ENCODE measurements at places on chromosomes 6 and 20.
A peak's percentile ranks its signal among the peaks of the same experiment; 100 is the strongest.

DNA sequence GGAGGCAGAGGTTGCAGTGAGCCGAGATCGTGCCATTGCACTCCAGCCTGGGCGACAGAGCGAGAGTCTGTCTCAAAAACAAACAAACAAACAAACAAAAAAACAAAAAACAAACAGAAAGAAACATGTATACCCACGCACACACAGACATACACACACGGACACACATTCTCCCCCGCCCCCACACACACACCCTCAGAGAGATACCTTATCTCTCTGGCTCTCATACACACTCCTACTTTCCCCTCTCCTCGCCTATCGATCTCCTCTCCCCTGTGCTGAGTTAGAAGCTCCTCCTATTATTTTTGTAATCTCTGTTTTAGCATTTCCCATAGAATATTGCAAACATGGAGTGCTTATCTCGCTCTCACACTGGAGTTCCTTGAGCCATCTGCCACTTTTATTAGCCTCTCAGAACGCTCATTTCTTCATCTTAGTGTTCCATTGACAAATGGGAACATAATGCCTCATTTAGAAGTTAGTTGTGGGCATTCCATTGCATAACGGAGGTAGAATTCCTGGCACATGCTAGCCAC lies 144.2 kb upstream of the CITED2 start:
- no peak for DNase-seq

GRCh38 chr6:136150961-136151360 lies 99.2 kb downstream of the MTFR2 start:
- DNase-seq: peak; percentile 3

GRCh38 chr6:26474439-26474881 lies 16.7 kb downstream of the BTN2A1 start:
- no peak for DNase-seq

DNA sequence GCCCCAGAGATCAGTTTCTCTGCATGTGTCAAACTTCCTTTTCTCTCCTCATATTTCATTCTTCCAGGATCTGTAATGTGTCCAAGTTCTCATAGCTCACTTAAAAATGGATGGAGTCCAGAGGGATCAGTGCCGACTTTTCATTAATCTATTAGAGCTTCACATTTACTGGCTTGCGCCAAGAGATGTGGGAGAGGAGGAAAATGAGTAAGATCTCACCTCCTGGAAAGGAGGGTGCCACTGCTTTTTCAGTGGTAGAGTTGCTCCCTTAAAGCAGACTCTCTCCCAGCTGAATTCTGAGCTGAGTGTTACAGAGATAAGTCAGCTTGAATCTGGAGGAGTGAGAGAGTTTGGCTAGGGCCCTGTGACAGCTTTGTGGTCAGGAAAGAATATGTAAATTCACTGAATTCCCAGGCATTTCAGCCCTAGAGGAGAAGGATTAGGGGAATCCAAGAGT lies 175.9 kb downstream of the SOX4 start:
- no peak for DNase-seq

DNA sequence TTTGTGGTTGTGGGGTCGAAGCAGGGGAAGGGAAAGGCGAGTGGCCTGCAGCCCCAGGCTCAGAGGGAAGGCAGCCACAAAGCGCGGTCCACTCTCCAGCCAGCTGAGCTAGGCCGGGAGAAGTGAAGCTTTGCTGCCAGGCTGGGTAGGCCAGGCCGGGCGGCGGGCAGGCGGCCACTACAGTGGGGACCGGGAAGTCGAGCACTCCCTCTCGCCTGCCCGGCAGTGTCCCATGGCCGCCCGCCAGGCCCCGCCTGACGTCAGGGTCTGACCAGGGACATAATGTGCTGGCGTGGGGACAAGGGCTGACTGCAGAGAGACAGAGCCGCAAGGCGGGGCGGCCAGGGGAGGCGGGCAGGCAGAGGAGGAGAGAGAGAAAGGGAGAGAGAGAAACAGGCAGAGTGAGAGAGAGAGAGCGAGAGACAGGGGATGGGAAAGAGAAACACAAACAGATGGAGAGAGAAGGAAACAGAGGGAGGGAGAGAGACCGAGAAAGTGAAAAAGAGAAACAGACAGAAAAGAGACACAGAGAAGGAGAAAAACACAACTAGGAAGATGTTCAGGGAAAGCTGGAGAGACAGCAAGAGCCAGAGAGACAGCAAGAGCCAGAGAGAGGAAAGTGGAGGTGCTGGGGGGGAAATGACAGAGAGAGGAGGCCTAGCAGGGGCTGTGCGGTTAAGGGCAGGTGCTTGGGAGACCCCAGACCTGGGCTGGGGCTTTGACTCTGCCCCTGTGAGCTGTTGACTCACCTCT lies 94.5 kb upstream of the PTPN1 start:
- no peak for DNase-seq

DNA sequence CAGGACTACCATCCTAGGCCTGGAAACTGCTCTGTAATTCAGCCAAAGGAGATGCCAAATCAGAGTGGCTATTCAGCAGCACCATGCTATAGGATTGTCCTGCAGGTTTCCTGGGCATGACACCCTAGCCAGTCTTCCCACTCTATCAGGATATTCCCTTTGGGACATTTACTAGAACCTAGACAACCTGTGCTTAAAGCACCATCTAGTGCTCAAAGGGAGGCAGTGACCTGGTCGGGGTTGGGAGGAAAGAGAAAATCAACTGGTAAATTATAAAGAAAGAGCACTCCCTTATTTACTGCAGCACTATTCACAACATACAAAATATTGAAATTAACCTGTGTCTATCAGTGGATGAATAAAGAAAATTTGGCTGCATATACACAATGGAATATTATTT lies 67.2 kb upstream of the SMLR1 start:
- no peak for DNase-seq

GRCh38 chr6:4774296-4774695 lies 1.9 kb upstream of the CDYL start:
- DNase-seq: no peak

- DNase-seq: peak; percentile 46
Measured at GRCh38 chr6:154258064-154258757, 98.4 kb downstream of the IPCEF1 start.

- no peak for DNase-seq
Measured at GRCh38 chr20:13784271-13784892, 337 bp downstream of the ESF1 start.

DNA sequence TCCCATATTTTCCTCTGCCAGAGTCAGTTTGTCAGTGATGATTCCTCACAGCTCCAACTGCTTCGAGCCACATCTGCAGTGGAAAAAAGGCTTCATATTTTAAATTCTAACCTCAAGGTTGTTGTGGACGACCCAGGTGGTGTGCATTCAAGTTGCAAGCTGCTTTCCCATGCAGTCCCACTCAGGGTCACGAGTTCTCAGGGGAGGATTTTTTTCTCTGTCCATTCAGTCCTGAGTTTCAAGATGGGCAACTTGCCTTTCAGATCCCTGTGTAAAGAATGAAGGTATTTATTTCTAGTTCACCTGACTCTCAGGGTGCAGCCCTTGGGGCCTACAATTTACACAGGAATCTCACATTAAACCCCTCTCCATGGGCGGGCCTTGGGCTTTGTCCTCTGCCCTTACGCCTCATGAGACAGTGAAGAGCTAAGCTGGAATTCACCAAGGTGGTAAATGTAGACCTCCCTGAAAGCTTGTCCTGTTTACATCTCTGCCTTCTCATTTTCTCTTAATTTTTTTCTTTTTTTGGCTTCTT lies 65.9 kb downstream of the TPD52L1 start:
- no peak for DNase-seq

- no peak for DNase-seq
Measured at GRCh38 chr6:6058054-6058444, 51.3 kb upstream of the NRN1 start.

DNA sequence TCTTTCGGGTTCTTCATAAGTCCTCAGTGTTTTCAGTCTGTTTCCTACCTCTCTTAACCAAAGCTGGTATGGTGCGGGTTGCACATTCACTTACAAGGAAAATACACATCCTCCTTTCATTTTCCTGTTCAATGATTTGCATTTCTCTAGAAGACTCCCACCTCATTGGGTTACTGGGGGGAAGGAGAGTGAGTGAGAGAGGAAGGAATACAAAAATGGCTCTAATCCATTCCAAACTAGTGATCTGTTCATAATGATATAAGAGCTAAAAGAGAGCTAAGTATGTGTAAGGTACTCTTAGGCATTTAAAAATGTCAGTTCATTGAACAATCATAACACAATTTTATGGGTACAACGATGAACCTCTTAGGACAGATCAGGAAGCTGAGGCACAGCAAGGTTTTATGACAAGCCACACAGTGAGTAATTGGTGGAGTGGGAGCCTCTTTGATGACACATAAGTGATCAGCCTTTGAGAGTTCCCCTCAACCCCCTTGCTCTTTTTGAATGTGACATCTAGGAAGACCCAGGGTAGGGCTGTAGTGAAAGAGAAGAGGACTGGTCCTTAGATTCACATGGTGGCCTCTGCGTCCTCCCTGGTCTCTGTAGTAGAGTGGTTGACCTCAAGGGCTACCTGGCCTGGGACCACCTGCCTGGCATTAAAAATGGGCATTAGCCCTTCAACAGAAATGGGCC lies 328.4 kb upstream of the SOX4 start:
- DNase-seq: no peak

DNA sequence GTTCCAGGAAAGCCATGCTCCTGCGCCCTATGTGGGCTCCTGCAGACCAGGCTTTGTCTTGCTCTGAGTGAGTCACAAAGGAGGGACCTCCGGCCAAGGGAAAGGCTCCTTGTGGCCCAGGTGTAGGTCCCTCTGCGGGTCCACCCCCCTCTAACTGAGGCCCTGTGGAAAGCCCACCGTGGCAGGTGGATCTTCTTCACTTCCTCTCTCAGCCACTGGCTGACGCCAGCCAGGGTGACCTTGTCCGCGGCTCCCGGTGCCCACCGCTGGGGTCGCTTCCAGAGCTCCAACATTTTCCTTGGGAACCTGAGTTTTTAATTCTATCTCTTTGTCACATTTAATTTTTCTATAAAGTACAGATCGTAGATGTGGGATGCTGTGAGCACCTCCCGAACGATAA lies 54.1 kb downstream of the SMOC2 start:
- DNase-seq: no peak

DNA sequence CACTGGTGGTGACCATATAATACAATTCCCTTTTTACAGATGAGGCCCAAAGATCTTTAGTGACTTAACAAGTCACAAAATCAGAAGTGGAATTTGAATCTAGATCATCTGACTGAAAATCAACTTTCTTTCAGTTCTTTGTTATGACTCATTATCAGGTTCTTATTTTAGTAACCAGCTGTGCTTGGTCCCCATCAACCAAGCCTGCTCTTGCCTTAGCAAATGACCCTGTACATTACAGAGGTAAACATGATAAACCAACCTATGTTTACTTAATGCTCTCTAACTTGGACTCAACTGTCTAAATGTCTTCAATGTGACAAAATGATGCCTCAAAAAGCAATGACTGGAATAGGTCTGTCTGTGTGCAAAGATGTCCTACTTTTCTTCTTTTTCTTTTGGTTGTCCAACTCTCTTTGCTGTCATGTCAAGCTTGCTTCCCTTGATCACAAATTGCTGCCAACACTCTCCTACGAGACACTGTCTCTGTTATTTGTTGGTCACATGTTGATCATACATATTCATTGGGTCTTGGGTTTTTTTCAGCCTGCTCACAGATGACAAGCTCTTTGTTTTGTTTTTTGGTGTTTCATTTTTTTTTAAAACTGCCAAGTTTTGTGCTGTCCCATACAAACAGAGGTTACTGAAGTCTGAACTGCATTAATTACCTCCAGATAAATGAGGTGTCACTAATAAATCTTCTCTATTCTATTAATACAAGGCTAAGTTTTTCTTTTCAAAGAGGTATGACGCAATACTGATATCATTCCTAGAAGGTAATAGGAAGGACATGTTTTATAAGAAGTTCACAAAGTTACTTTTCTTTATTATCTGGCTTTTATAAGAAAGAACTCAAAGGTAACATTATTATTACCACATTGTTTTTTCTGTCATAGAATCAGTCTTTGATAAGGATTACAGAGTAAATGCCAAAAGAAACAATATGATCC lies 62.2 kb upstream of the PLN start:
- no peak for DNase-seq

DNA sequence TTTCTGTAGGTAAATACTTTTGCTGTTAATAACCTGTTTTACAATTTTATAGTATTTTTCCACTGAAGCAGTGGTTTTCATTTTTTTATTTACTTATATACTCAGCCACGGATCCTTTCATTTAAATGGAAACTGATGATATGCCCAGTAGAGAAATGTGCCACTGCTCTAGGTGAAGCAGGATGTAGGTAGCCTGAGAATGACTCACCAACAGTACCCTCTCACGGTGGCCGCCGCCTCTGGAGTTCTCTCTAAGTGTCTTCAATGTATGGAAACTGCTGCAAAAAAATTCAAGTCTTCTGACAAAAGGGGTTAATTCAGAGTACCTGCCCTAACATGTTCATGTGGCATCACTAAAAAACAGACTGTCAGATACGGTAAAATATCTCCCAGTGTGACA lies 6.4 kb downstream of the EYA4 start:
- no peak for DNase-seq

- no peak for DNase-seq
Measured at GRCh38 chr6:133407320-133408100, 166.4 kb downstream of the EYA4 start.

- no peak for DNase-seq
Measured at GRCh38 chr20:63132131-63132714, 83.7 kb downstream of the YTHDF1 start.

DNA sequence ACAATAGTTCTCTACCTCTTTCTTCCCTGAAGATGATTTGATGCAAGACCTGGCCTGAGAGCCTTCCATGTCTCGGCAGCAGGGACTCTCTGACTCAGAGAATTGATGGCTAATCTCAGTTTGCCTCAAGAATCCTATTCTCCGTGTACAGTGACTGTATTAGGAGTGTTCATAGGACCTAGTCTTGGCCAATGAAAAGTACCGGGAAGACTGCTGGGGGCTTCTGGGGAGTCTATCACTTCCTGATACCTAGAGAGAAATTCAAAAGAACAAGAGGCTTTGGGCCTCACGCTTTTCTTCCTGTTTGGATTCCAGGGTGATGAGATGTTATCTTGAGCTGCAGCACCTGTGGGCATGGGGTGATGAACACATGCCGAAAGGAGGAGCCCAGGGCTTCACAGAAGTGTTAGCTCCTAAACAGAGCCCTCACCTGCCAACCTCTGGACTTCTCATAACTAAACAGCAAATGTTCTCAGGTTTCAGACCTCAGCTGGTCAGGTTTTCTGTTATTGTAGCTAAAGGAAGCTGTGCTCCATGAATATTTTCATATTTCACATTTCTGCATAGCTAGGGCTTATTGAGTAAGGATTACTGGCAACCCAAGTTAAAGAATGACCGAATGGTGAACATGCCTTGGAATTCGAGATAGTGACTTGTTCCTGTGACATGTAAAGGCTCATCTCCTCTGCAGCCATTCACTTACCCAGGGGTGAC lies 323.1 kb upstream of the AGPAT4 start:
- no peak for DNase-seq

DNA sequence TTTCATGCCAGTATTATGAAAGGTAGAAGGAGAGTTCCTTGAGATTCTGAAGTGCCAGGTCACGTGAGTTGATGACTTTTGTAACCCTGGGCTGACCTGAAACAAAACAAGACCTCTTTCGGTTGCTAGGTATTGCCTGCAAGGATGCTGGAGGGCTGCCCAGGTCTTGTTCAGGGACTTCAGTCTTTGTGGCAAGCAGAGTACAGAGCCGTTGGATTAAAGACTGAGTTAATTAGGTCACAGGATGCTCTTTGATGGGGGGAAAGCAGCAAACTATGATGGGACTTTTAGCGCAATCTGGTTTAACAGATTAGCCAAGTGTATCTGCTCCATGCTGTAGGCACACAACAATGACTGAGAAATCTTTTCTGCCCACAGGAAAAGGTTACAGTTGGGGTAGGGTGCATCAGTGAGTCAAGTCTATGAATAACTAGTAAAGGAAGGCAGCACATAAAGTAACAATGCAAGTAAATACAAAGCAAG lies 12.8 kb upstream of the ELOVL5 start:
- DNase-seq: peak; percentile 93

Measured in common myeloid progenitor, CD34-positive (primary cell).